A549 treated with ZK216348 at 1 μM for 4 hours (cell line): ENCODE measurements at places on chromosomes 12 and 14. TPM values are rescaled to one million over a fixed set of nuclear protein-coding genes. Genes with fewer than 3 reads are reported as not detected.

The AMN gene
- total RNA-seq = 0.21 to 0.55 TPM (median 0.40 TPM) in 5 replicates

The CCND2 gene
- not detected in 5 replicates for total RNA-seq

The CAPRIN2 gene
- 18.3 to 34.3 TPM (median 28.9 TPM) in 5 replicates for total RNA-seq

The BBS10 gene
- 2.1 to 5.0 TPM (median 4.7 TPM) in 5 replicates for total RNA-seq

The GZMH gene
- total RNA-seq = not detected in 5 replicates

The SRRM4 gene
- not detected in 5 replicates for total RNA-seq

The LBHD2 gene
- 0.50 TPM in 1 of 5 replicates, not detected in the others for total RNA-seq

The NRIP2 gene
- total RNA-seq = not detected in 5 replicates

The DNAH10 gene
- 0.06 to 0.15 TPM (median 0.13 TPM) in 5 replicates for total RNA-seq

The GRIP1 gene
- total RNA-seq = 1.4 to 6.6 TPM (median 4.4 TPM) in 5 replicates

The AGAP2 gene
- total RNA-seq = 0.08 to 0.48 TPM (median 0.12 TPM) in 5 replicates

The DPPA3 gene
- not detected in 5 replicates for total RNA-seq

The OASL gene
- 2.7 to 4.1 TPM (median 3.7 TPM) in 5 replicates for total RNA-seq

The HEATR5A gene
- 13.8 to 24.4 TPM (median 19.5 TPM) in 5 replicates for total RNA-seq

The KLHDC1 gene
- 0.15 to 0.36 TPM (median 0.26 TPM) in 5 replicates for total RNA-seq

The MAP3K9 gene
- total RNA-seq = 4.3 to 6.5 TPM (median 5.4 TPM) in 5 replicates

The CLEC6A gene
- total RNA-seq = not detected in 5 replicates

The B4GALNT1 gene
- total RNA-seq = 27.2 to 51.6 TPM (median 49.2 TPM) in 5 replicates

The CATSPERB gene
- total RNA-seq = not detected in 5 replicates

The TBC1D30 gene
- total RNA-seq = 1.2 to 2.1 TPM (median 1.8 TPM) in 5 replicates

The CEP170B gene
- 13.0 to 30.1 TPM (median 25.4 TPM) in 5 replicates for total RNA-seq

The REC8 gene
- 2.6 to 6.5 TPM (median 4.6 TPM) in 5 replicates for total RNA-seq

The KIF5A gene
- 0.18 to 0.26 TPM (median 0.21 TPM) in 5 replicates for total RNA-seq

The RBP5 gene
- not detected in 5 replicates for total RNA-seq

The BATF gene
- total RNA-seq = not detected in 5 replicates

The LRTM2 gene
- not detected in 5 replicates for total RNA-seq

The EGLN3 gene
- 2.8 to 5.6 TPM (median 3.9 TPM) in 5 replicates for total RNA-seq

The SIX6 gene
- not detected in 5 replicates for total RNA-seq

The G2E3 gene
- total RNA-seq = 12.2 to 21.9 TPM (median 17.3 TPM) in 5 replicates

The GPRC5D gene
- total RNA-seq = not detected in 5 replicates

The RTN1 gene
- total RNA-seq = not detected in 5 replicates

The AQP2 gene
- not detected in 5 replicates for total RNA-seq

The OR8S1 gene
- not detected in 5 replicates for total RNA-seq

The PPP1R1A gene
- 0.11 to 0.25 TPM (median 0.20 TPM) in 3 of 5 replicates, not detected in the others for total RNA-seq

The TAS2R7 gene
- not detected in 5 replicates for total RNA-seq

The DTX1 gene
- 0.27 to 1.2 TPM (median 0.40 TPM) in 5 replicates for total RNA-seq

The BHLHE41 gene
- 0.77 to 3.2 TPM (median 1.2 TPM) in 5 replicates for total RNA-seq

The ENDOU gene
- total RNA-seq = 0.18 TPM in 1 of 5 replicates, not detected in the others
